ENCODE measurements at places on chromosomes 5 and 9. TPM values are rescaled to one million over a fixed set of nuclear protein-coding genes. Genes with fewer than 3 reads are reported as not detected.

DNA sequence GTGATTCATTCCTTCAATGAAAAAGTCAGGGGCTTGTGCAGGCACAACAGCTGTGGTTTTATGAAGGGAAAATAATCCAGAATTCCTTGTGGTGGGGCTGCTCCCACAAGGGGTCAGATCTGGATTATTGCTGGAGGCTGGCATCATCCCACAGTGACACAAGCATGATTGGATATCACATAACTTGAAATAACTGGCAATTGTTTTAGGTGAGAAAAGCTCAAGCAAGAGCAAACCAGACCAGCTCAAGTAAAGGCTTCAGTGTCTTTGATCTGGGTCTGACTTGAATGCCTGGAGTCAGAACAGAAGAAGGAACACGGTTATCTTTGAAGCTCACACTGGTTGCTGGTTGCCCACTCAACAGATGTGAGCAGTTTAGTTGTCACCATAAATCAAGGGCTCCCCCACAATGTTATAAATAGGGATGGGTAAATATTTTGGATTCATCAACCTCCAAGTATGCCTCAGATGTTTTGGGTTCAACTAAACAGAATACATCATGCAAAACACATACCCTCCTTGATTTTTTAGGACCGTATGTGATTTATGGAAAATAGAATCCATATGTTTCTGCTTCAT lies 3.1 kb upstream of the ZNF474 start:
- DNase-seq = no peak

DNA sequence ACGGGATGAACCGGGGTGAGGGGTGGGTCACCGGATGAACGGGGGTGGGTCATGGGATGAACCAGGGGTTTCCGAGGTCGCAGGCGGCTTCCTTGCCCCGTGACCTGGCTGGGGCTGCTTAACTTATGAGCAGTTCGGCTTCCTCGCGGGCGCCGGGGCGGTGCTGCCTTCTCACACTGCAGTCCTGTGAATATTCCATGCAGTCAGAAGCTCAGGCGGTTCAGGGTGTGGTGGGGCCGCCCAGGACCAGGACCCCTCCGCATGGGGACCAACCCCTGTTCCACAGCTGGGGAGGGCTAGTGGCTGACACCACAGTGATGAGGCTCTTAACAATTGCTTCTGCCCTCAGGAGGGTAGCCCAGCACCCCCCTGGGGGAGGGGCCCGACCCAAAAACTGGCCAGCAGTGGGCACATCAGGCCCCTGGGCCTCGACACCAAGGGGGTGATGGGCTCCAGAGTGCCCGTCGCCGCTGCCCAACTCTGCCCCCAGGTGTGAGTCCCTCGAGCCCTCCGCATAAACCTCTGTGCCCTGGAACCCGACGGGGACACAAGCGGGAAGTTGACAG lies 30.9 kb upstream of the SLC9A3 start:
- DNase-seq = no peak

DNA sequence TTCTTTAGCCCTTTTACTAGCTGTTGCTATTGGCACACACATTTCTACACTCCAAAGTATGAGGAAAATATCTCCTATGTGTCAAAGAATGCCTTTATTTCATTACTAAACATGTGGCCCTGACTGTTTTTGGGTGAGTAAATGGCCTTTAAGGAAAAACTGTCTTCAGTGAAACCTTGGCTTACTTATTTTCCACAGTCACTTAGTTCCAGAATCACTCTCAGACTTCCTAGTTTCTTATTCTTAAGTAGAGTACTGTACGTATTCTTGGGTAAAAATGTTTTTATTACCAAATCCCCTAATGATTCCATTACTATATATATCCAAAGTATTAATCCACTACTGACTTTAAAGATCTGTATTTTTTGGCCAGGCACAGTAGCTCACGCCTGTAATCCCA lies 27.5 kb downstream of the ERP44 start:
- DNase-seq = no peak

Gene PCDHGB1
- total RNA-seq = 0.06 TPM

Gene CTNND2
- not detected for total RNA-seq

Data from Caki2 (cell line).